ENCODE measurements at places on chromosomes 1 and 21.
A peak's percentile ranks its signal among the peaks of the same experiment; 100 is the strongest.

DNA sequence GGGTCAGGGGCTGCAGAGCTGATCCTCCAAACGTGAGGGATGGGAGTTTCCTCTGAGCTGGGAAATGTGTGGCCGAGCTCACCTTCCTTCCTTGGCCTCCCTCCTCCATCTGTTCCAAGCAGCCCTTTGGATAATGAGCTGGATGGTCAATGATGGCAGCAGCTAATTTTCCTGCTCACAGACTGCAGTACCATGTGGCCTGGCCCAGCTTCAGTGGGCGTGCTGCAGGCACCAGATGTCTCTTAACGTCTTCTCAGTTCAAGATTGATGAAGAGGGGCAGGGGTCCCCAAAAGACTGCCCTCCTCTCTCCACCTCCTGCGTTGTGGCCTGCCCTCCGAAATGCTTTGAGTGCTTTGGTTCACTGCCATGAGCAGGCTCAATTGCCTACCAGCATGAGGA lies 86.0 kb downstream of the UBIAD1 start:
- no peak for DNase-seq

DNA sequence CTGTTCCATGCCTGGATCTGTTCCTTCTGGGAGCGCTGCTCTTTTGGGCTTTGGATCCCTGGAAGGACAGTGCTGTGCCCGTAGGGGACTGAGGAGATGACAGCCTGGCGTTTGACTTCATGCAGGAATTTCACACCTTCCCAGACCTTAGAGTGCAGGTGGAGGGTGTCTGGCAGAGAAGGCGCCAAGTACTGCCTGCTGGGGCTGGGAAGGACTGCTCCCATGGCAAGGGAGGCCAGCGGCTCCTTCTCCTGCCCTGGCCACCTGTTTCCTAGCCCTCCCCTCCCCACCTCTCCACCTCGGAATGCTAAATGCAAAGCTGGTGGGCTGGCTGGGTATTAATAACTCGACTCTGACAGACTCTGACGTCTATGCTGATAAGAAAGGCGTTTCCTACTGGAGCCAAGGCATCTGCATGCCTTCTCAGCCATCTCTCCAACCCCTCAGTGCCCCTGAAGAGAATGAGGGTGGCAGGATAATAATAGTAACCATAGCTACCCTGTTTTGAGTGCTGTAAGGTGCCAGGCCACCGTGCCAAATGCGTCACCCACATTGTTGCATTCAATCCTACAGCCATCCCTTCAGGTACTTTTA lies 17.5 kb upstream of the PDIK1L start:
- DNase-seq, result no peak

DNA sequence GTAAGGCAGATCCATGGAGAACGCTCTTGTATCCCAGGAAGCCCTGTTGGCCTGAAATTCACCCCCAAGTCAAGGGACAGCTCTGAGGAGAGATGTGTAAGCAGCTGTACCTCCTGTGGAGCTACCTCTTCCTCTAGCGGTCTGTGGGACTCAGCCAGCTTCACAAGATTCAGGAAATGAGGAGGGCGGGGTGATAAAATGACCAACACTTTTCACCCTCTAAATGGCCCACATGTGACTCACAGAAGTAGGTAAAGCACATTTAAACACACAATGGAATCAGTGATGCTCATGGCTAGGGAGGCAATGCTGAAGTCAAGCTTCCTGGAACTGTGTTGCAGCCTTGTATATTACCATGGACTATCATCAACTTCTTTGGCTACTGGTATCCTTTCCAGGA lies at the start of gene SH2D1B:
SH2D1B (minus strand) TSS at position 135 of the 400 bp plus-strand sequence; CDS start at position 15, 120 bp downstream.
- no peak for DNase-seq

GRCh38 chr1:78281580-78281979 lies 209.2 kb upstream of the PTGFR start:
- DNase-seq, result no peak

- DNase-seq, result peak; percentile 42
Measured at GRCh38 chr1:27602462-27603308, 1.3 kb downstream of the AHDC1 start.

DNA sequence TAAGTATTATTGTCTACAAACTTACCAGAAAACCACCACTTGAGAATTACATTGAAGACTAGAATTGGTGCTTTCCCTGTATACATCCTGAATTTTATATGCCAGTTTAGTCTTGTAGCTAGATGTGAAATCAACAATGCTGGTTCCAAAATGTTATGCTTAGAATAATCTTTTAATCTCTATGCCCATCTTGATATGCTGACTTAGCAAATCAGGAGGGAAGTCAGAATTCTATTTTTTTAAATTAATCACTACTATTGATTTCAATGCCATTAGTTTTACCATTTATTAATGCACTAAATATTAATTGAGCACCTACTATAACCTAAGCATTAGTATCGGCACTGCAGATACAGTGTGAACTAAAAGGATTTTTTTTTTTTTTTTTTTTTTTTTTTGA lies 641.6 kb upstream of the ADGRL4 start:
- no peak for DNase-seq

DNA sequence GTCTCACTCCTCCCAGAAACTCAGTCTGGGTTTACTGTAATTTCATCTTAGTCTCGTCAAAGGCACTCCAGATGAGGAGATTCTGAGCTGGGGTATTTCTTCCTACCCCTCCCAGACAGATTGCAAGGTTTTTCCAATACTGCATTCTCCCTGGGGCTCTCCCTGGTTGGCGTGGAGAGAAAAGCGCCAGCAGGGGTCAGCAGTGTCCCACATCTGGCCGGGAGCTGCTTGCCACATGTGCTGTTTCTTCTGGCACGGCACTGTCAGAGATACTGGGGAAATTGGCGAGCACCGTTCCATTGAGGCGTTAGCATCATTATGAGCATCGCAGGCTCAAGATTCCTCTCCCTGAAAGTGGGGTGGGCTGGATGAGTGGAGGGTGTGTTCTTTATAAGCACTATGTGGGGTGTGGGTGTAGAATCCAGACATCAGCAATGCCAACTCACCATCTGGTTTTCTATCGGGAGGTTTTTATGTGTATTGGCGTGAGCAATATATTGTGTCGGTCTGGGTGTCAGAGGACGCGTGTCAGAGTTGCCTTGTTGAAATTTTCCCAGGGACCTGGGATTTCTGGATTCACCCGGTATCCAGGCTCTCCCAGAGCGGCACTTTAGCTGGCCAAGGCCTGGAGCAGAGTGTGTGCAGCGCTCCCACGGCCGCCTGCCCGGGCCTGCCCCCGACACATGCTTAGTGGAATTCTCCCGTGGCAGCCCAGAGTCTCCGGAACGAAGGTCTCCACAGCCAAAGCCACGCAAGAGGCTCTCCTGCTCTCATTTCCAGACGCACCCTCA lies 8.0 kb upstream of the NAV1 start:
- peak; percentile 89 for DNase-seq

GRCh38 chr1:116825720-116826438 lies 71.6 kb downstream of the CD2 start:
- peak; percentile 21 for DNase-seq

- DNase-seq, result peak; percentile 78
Measured at GRCh38 chr1:32981003-32981901, 16.6 kb upstream of the RNF19B start.

DNA sequence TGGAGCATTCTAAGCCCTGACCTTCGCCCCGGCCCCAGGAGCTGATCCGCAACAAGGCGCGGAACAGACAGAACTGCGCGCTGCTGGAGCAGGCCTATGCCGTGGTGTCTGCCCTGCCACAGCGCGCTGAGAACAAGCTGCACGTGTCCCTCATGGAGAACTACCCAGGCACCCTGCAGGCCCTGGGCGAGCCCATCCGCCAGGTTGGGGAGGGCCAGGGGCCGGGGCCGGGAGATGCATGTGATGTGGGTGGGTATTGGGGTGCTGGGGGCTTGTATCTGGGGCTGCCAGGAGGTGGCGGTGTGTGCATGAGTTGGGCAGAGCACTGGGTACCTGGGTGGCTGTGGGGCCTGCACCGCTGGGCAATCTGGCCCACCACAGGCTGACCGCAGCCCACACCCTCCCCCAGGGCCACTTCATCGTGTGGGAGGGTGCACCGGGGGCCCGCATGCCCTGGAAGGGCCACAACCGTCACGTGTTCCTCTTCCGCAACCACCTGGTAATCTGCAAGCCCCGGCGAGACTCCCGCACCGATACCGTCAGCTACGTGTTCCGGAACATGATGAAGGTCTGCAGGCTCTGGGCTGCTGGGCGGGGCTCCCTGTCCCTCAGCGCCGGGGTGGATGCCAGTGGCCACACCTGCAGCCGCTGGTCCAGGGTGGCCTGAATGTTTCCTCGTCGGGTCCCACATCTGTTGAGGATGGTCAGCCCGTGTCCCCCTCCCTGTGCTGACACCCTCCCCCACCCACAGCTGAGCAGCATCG lies 65.8 kb downstream of the TRIM11 start:
- DNase-seq, result no peak

DNA sequence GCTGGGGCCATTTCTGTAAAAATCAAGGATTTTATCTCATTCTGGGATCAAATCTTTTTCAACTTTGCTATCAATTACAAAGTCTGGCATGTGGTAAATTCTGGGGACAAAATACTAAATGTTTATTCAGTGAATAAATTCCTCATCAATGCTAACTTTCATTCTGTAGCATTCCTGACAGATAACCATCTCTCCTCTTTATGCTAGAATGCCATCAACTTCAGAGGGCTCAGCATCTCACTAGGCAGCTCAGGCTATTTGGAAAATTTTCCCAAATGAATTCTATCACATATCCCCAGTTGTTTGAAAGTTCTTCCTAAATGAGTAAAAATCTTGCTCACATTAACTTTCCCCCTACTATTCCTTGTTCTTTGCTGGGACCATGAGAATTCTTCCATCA lies 163.0 kb upstream of the DAB1 start:
- DNase-seq, result no peak

GRCh38 chr1:211487082-211487481 lies 4.9 kb downstream of the RD3 start:
- DNase-seq, result no peak

DNA sequence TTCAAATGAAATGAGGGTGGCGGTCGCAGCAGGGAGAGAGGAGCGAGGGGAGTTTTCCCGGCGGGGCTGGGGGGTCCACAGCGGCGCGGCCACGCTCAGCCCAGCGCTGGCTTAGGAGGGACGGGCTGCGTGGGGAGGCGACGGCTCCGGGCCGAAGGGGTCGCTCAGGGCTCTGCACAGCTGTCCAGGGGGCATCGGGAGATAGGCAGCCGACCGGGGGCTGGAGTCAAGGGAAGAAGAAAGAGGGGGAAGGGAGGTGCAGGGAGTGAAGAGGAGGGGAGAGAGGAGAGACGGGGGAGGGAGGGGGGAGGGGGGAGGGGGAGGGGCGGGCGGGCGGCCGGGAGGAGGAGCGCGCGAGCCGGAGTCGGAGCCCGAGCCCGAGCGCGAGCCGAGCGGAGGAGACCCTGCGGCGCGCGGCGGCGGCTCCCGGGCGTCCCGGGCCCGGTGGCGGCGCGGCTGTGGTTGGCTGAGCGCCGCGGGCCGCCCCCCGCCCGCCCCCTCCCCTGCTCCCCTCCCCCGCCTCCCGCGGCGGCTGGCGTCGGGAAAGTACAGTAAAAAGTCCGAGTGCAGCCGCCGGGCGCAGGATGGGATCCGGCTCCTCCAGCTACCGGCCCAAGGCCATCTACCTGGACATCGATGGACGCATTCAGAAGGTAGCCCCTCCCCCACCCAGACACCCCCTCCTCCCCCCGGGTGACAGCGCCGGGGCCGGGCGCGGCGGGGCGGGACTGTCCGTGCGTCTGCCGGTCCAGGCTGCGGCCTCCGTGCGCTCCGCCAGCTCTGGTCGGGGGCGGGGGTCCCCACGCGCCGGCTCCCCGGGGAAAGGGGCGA lies at the start of gene PDE9A:
PDE9A (plus strand) TSS at position 391 of the 831 bp plus-strand sequence; CDS start at position 585, 194 bp downstream.
- no peak for DNase-seq

DNA sequence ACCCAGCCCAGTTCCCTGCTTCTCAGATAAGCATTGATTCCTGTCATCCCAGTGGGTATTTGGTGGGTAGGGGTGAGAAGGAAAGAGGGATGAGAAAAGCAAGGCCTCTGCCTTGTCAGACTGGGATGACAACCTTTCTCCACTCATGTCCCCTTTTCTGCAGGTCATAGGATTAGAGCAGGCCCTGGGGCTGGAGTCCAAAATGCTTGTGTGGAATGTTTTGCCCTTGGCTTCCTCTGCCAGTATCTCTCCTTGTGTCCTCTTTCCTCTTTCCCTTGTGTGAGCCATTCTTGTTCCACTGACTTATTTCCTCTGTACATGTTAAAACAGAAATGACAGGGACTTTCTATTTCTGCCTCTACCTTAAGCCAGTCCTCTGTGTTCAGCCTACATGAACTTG lies 4.1 kb downstream of the ATP2B4 start:
- DNase-seq, result no peak

GRCh38 chr1:197928849-197929336 lies 11.7 kb downstream of the LHX9 start:
- DNase-seq, result no peak

All from fibroblast of skin of right quadriceps (primary cell).